ENCODE measurements at places on chromosomes 3 and 15.

- no peak for DNase-seq
These were observed 1259.0 kb downstream of the ZPLD1 start for GRCh38 chr3:103693831-103694230.

DNA sequence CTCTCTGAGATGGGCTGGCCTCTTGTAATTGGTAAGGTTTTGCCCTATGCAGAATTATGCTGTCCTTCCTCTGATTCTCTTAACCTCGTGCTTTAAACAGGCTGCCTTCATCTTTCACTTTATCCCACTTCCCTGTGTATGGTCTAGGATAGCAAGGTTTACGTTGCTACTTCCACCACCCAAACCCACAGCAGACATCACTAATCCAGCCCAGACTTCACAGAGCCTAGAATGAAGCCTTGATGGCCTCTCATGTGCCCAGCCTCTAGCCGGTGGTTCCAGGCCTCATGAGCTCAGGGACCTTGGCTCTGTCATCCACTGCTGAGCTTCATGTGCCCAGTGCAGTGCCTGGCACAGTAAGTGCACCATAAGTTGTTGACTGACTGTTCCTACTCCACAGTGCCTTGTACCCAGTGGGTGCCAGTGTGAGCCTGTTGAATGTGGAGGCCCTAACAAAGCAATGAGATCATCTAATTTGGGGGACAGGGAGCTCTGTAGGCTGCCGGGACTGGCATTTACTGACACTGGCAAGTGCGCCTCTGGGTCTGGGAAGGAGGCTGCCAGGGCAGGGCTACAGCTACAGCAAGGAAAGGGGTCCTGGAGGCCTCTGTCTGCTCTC lies 12.5 kb downstream of the SLC6A6 start:
- DNase-seq: no peak

DNA sequence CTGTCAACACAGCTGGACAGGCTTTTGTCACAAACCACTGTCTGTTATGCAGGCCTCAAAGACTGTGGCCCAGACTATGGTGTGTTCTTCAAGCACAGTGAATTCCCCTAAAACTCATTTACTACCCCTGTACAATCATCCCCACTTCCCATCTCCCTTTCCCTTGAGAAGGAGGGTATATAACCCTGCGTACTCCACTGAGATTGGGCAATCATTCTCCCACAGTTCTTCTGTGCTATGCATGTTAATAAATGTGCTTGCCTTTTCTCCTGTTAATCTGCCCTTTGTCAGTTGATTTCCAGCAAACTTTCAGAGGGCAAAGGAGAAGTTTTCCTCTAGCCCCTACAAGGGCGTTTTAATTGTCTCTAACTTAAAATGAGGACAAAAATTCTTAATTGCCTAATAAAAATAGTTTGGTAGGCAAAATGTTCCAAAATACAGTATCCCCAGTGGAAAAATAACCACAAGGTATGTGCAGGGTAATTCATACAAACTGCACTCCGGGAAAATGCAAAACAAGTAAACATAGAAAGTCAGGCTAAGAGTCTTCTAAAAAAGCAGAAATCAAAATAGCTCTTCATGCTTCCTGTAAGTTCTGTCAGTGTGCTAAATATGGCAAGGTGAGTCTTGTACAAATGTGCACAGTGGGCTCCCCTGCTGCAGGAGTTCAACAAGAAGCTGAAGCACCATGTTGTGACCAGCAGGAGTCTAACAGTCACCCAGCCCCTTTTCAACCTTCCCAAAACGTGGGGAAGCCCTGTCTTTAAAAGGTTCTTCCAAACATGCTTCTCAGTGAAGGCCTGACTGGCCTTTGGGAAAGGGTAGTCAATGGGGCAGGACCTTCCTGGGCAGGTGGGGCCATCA lies 10.2 kb downstream of the ATP10A start:
- no peak for DNase-seq

- DNase-seq: peak; percentile 99
These were observed 11.4 kb downstream of the GPR87 start for GRCh38 chr3:151305060-151305774.

DNA sequence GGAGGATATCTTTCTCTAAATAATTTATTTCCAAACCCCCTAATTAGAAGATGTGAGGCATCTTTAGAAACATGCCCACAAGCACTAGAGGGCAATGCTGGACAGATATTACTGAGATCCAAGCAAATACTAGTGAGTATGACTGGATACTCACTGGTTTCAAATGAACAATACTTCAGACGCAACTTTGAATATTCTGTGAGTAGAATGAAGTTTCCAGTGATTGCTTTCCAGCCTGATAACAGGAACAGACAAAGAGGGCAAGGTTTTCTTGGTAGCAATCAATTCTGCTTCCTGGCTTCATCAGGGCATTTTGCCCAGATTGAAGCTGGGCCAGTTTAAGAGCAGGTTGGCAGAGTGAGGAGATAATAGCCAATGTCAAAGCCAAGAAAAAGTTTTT lies 442.6 kb upstream of the PDZRN3 start:
- peak; percentile 60 for DNase-seq

DNA sequence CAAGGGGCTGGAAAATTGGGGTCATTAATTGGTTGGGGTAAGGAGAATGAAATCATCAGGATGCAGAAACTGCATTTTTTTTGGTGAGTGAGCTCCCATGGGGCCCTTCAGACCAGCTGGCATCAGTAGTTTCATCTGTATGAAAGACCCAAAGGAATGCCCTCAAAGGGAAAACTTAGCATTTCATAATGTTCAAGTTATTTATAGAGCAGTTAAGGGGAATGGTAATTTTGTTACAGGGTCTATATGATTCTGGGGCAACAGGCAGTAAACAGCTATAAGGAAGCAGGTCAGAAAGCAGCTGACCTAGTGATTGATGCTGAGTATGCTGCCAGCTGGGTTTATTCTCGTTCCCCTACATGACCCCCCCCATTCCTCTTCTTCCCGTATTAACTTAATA lies 448.9 kb downstream of the OCA2 start:
- DNase-seq: no peak

GRCh38 chr15:92915766-92916435 lies 15.8 kb downstream of the CHD2 start:
- no peak for DNase-seq

DNA sequence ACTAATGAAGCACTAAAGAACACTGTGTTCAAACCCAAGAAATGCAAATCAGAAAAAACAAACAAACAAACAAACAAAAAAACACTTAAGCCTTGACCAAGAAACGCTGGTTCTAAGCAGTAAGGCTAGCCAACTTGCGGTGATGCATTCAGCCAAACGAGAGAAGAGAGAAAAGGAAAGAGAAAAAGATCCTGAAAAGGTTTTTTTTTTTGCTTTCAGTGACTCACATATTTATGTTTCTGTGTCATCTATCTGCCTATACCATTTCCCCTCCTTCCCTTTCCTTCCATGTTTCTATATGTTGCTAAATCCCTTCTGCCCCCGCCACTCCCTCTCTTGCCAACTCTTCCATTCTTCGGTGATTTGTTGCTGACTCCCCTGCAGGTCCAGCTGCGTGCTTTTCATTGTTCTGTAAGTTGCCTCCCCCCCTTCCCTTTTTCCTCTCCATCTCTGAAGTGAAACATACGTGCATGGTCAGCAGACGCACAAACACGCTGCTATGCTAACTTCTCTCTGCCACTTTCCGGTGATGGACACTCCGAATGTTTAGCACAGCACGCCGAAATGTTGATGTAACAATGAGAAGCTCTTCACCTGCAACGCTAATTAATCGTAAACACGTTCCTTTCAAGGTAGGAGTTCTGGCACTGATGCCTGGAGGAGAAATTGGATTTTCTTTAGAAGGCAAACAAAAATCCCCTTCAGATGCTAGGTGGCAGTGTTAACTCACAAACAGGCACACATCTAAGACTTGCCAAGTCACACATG lies 154.4 kb downstream of the TUSC7 start:
- DNase-seq: peak; percentile 75

GRCh38 chr3:149895339-149895738 lies 75.4 kb downstream of the PFN2 start:
- DNase-seq: no peak

GRCh38 chr15:27495963-27496459 lies 525.0 kb downstream of the GABRG3 start:
- no peak for DNase-seq

DNA sequence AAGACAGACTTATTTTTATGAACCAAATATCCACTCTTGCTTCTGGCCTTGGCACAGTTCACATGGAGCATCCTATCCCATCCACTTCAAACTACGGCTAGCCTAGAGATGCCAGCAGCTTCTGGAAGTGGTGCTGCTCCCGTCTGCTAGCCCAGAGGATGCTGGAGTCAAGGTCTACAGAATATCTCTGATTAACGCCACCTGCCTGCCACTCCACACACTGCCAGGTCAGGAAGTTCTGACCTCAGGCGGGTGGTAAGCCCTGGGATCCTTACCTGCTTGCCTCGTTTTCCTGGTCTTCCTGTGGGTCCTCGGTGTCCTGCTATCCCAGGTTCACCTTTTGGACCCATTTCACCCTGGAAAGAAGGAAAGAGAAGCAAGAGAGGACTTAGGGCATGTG lies 42.9 kb downstream of the EAF1 start:
- no peak for DNase-seq

DNA sequence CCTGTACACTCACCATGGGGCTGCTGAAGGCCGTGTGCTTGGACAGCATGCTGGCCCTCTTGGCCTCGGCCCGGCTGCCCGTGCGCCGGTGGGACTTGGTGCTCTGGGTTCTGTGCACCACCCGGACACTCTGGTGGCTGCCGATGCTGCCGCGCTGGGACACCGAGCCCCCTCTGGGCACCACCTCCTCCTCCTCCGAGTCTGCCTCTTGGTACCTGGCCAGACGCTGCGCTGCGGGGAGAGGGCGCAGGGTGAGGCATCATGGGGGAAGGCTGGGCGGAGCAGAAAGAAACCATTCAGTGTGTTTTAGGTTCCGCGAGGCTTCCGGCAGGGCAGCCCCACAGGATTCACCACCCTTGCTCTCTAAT lies 145.0 kb downstream of the ATP10A start:
- DNase-seq: no peak

DNA sequence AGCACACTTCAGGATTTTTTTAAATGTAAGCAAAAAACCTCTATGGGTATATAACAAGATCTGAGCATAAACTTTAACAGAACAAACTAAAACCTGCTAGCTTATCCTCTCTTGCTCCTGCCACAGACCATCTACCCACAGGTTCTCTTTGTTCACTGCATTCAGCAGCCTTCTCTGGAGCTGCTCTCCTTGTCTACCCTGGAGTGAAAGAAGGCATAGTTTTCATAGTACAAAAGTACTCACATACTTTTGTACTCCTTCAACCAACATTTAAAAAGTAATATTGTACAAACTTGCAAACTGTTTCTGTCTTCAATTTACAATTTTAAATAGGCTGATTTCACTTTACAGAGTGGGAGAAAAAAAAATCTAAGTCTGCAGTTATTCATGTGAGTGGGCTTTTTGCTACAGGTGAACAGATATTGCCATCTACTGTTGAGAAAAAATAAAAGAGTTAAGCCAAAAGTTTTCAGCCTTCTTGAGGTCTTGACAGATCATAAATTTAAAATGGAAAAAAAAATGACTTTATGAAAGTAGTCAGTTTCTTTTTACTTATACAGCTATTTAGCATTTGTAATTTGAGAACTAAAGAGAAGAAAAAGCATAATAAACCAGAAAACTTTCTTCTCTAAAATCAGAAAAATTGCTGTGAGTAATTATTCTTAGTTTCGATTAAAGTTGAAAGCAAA lies 20.4 kb downstream of the TERC start:
- DNase-seq: no peak

DNA sequence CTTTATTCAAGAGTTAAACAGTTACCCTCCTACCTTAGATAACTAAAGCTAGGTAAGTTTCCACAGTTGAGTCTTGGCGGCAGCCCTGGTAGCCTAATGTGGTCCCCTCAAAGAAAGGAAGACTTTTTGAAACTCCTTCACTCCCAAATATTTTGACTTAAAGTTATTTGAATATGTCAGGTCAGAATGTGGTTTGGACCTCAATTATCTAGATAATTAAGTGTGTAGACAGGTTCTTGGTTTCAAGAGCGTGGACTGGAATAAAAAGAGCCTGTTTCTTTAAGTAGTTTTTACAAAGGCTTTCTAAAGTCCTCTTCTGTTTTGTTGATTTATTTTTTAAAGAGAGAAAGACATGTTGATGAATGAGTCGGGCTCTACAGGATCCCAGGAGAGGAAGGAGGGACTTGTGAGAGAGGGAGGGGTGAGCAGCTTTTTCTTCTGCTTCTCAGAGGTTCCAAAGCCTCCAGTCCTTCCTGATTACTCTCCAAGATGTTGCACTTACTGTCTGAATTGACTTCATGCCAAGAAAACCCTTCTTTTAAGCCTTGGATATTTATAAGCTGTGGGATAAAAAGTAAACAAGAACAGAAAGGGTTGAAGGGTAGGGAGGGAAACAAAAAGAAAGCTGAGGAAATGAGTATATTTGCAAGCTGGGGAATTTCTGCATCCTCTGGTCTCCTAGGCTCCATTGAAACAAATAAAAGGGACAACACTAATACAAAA lies 457.4 kb downstream of the IGSF11 start:
- no peak for DNase-seq

DNA sequence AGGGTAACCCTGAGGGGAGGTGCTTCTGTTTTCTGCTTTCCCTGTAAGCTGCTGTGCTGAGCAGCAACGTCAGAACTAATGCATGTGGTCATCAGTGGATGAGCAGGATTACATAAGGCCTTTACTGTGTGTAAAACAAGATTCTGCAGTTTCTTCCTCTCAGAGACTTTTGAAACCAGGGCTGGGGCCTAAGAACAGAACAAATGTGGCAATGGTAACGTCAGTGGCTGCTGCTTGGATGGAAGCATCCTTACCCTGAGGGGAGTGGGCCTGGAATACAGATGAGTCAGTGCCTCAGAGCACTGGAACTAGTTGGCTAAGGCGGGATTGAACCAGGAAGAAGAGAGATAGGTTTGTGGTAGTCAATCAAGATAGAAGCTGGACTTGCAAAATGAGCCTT lies 180.2 kb upstream of the KCNH8 start:
- DNase-seq: no peak

DNA sequence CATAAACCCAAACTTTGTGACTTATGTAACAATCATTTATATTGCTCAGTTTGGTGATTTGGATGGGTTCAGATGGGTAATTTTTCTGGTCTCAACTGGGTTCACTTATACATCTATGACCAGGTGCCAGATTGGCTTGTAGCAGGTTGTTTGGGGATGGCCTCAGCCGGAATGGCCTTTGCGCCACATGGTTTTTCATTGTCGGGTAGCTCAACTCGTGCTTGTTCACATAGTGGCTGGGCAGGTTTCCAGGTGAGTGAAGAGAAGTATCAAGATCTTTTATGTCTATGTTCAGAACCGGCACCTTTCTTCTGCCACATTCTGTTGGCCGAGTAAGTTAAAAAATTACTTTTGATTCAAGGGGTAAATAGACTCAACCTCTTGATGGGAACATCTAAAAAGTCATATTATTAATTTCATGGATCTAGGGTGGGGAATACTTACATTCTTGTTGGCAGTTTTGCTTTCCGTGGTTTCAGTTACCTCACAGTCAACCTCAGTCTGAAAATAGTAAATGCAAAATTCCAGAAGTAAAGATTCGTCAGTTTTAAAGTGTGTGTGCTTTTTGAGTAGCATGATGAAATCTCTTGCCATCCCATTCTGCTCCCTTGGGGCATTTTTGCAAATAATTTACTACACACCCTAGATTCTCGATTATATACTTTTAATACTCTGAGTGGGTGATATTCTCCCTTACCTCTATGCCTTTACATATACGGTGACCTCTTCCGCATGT lies 745.7 kb upstream of the CCDC54 start:
- DNase-seq: peak; percentile 89
